ENCODE measurements at places on chromosomes 2 and 18.

GRCh38 chr2:236512902-236513435 lies 56.7 kb upstream of the ACKR3 start:
- peak; percentile 31 for DNase-seq

DNA sequence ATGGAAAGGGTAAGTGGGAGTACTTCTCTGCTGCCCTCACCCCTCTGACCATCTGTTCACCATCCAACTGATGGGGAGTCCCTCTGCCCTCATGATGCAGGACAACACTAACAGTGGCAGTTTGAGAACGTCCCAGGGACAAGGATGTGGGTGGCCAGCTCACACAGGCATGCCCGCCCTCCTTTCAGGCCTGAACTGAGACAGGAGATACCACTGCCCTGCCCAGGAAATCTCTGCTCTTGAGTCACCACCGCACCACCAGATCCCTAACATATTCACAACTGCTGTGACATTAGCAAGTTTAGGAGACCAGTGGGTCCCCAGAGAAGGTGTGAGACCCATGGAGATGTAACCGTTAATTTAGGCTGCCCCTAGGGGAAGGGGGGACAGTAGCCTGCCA lies 66.2 kb downstream of the TRAPPC8 start:
- DNase-seq: no peak

GRCh38 chr2:112841295-112842044 lies 4.9 kb upstream of the IL1B start:
- DNase-seq: no peak

- no peak for DNase-seq
Measured at GRCh38 chr2:175769200-175769599, 232.9 kb downstream of the LNPK start.

DNA sequence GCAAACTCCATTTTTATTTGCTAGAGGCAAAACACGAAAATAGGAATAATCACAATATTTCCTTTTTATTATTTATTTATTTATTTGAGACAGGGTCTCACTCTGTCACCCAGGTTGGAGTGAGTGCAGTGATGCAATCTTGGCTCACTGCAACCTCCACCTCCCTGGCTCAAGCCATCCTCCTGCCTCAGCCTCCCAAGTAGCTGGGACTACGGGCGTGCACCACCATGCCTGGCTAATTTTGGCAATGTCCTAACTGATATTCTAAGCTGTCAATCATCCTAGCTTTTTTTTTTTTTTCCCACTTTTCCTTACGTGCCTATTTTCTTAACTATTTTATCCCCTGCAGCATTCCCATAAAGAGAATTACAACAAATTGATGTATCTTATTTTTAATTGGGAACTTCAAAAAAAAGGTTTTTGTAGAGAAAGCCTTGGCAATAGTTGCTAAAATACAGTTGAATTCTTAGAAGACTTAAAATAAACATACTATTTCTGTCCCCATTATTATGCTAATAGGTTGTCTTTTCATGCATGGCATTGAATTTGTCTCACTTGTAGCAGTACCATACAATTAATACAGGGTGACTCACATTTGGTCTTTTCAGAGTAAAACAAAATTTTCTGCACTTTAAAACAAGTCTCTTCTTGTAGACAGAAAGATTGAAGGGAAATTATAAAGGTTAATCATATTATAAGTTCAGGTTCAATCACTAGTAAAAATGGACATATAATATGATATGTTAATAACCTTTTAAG lies 153.5 kb downstream of the SLC39A10 start:
- no peak for DNase-seq

GRCh38 chr2:64918220-64918886 lies 70.8 kb upstream of the SLC1A4 start:
- DNase-seq: no peak

DNA sequence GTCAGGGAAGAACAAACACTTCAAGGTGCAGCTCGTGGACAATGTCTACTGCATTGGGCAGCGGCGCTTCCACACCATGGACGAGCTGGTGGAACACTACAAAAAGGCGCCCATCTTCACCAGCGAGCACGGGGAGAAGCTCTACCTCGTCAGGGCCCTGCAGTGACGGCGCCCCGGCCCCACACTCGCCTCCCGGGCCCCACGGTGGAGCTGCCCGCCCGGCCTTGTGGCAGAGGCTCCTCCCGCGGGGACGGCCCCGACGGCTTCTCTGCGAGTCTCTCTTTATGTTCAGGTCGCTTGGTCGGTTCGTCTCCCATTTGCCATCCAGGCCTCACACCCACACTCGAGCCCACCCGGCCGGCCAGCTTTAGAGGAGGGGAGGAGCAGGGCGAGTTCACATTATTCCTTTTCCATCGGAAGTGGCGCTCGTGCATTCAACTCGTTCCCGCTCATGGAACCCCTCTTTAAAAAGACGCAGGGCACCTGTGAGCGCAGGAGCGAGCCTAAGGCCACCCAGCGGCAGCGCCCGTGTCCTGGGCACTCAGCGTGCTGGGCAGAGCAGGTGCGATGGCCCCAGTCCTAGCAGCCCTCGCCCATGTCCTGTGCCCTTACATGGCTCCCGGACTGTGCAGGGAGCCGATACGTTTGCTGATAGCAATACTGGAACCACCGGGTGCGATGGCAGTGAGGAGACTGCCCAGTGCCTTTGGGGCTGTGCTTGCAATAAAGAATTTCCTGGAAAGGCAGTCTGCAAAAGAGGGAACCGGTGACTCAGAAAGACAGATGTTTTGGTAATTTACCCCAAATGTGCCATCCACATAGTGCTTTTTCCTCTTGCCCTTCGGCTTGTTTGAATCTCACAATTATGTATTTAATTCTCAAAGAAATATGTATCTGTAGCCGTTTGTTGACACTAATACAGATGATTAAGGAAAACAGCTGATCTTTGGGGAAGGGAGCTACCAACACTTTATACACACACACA lies 148.6 kb downstream of the NCK2 start:
- DNase-seq: no peak

DNA sequence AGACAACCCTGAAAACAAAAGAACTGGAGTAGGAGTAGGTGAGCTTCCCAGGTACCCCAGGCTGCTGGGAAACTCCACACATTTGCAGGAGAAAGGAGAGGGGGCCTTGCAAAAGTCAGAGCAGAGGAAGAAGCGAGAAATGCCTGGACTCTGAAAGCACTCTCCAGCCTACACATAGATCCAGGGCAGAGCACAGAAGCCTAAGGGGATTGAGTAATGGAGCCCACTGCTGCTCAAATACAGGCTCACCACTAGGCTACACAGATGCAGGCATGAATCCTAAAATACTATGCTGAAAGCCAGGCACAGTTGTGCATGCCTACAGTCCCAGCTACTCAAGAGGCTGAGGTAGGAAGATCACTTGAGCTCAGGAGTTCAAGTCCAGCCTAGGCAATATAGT lies 33.4 kb downstream of the OSBPL1A start:
- no peak for DNase-seq

GRCh38 chr18:78659748-78660147 lies 319.9 kb upstream of the SALL3 start:
- DNase-seq: no peak

- no peak for DNase-seq
Measured at GRCh38 chr2:209864716-209865295, 93.2 kb downstream of the UNC80 start.

DNA sequence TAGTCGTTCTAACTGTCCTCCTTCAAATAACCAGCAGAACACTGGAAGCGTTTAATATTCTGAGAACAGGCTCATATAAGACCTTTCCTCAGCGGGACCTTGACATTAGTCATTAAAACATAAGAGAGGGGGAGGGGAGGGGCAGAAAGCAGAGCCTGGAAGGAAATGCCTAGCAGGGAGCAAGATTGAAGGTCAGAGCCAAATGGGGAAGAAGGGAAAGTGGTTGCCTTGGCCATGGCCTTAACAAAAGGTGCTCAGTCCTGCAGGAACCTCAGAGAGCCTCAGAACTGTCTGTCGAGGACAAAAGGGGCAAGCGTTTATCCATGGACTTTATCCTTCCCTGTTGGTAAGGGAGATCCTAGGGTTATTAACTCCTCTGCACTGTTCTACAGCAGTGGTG lies 856 bp upstream of the PLA2R1 start:
- DNase-seq: no peak

- no peak for DNase-seq
Measured at GRCh38 chr2:74072565-74072964, 75.1 kb downstream of the BOLA3 start.

GRCh38 chr18:2964361-2965010 lies 48.5 kb downstream of the LPIN2 start:
- no peak for DNase-seq

- DNase-seq: no peak
Measured at GRCh38 chr2:33528441-33528950, 52.0 kb downstream of the RASGRP3 start.

DNA sequence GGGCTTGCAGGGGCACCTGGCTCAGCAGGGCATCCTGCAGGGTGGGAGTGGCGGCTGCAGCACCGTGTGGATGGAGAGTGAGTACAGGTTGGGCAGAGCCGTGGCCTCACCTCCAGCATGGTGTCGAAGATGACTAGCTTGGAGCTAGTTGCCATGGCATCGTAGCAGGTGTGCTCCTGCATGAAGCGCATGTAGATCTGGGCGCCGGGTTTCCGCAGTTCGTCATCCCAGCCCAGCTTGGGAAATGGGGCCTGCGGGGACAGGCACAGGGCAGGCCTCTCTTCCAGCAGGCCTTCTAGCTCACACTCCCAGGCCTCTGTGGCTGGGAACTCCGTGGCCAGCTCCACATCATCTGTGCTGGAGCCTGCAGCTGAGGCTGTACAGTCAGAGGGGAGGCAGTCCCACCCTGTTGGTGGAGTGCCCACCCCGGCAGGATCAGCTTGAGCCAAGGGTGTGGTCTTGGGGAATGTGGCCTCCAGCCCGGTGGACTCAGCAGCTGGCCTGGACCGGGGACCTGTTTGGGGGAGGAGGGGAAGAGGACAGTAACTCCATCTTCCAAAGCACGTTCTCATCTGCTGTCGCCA lies 1.6 kb downstream of the PRKAG3 start:
- no peak for DNase-seq

- no peak for DNase-seq
Measured at GRCh38 chr2:39118786-39119499, 1.9 kb downstream of the SOS1 start.

DNA sequence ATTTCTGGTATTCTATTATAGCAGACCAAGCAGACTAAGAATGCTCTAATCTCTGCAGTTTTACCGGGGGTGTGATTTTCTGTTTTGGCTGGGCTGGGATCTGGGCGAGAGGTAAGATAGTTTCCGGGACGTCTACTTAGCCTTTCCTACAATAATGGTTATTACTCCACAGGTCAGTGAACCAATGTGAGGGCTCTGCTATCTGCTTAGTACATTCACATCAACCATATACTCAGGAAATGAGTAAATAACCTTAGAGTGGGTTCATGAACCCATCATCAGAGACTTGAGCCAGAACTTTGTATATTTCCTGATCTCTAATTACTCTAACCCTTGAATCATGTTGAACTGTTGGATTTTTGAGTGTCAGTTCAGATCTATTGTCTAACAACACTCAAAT lies 90.1 kb upstream of the NOL4 start:
- no peak for DNase-seq

- no peak for DNase-seq
Measured at GRCh38 chr2:240920783-240921231, 14.7 kb downstream of the CROCC2 start.

GRCh38 chr2:12824351-12824777 lies 107.6 kb downstream of the TRIB2 start:
- DNase-seq: no peak

GRCh38 chr2:64839844-64840243 lies 149.4 kb upstream of the SLC1A4 start:
- DNase-seq: no peak

GRCh38 chr2:77228391-77228790 lies 293.8 kb downstream of the LRRTM4 start:
- DNase-seq: no peak

DNA sequence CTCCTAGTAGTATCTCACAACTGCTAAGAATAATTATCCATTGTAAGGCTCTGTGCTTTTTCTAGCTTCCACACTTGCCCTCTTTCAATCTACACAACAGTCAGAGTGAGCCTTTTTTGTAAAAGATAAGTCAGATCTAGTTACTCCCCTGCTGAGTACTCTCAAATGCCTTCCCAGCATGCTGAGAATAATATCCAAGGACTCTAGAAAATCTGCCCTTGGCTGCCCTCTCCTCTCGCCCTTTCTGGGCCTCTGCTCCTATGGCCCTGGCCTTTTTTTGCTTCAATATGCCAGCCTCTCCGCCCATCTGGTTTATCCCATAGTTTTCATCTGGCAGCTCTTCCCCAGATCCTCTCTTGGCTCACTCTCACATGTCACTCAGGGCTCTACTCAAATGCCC lies 455.9 kb upstream of the UBE2E3 start:
- DNase-seq: no peak

- no peak for DNase-seq
Measured at GRCh38 chr2:84938194-84938879, 32.6 kb upstream of the KCMF1 start.

GRCh38 chr18:42564761-42565160 lies 550.7 kb downstream of the RIT2 start:
- no peak for DNase-seq

DNA sequence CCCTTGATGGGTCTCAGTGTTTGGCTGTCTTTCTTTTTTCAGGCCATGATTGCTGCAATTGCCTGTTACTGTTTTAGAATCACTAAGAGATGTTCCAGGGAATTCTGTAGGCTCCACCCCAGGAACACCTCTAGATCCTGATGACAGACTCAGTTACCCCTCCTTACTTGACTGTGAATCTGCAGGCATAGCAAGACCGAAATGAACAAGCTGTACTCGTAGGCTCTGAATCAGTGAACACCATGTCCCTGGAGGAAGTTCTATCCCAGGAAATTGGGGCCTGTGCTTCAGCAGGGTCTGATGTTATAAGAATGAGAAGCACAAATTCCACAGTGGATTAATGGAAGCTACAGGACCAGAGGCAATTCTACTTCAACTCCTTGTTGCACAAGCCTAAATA lies 148.6 kb downstream of the COPS8 start:
- DNase-seq: no peak

DNA sequence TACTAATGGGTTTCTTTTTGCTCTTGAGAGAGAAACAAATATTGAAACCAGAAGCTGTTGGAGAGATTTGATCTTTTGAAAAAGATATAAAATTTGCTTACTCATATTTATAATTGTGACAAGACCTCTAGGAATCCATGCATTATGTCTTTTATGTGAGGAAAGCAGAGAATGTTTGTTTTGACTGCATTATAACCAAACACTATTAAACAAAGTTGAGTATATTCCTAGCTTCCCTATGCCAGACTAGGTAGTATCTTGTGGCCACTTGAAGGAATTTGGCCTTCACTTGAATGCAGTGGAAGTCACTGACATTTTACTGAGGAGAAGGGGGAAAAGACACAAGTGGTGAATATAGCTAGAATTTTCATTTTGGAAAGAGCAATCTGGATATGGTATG lies 521.8 kb upstream of the ZEB2 start:
- DNase-seq: no peak

- DNase-seq: no peak
Measured at GRCh38 chr2:232973011-232973735, 39.9 kb downstream of the NGEF start.
